ENCODE measurements at places on chromosomes 11 and 22.

DNA sequence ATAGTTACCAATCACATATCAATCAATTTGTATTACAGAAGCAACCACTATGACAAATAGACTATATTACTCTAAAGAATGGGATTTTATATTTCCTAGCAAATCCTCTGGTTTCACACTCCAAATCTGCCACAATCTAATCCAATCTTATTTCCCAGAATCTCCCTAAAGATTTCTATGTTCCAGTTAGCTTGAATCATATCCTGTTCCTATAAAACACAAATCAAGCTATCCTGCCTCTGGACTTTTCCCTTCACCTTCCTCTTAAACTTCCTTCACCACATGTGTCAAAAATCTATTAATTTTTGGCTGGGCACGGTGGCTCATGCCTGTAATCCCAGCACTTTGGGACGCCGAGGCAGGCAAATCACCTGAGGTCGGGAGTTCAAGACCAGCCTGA, 50.0 kb downstream of the PIK3C2A start:
- DNase-seq = no peak

GRCh38 chr11:43558556-43559127, 121.9 kb upstream of the HSD17B12 start:
- DNase-seq = no peak

DNA sequence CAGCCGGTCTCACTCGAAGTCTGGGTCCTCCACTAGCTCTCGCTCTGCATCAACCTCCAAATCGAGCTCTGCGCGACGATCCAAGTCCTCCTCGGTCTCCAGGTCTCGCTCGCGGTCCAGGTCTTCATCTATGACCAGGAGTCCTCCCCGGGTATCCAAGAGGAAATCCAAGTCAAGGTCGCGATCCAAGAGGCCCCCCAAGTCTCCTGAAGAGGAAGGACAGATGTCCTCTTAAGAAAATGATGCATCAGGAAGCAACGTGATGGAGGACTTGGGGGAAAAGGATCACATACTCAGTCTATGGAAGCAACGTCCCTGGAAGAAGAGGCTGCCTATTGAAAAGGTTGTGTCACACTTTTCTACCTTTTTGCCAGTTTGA, 1.1 kb downstream of the SRSF8 start:
- peak; percentile 20 for DNase-seq

DNA sequence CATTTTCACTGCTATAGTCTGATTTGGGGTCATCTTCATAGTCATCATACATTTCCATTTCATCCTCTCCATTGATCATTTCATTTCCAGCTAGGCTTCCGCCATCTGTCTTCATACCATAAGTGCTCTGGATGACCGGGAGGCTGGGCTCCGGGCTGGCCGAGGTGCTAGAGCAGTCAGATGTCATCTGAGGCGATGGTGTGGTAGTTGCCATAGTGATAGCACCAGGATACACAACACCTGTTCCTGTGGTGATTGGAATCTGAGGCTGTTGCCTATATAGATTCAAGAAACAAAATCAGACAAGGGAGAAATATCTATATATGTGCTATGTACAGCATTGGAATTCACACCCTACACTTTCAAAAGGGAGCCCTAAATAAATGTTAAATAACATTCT, 383.5 kb downstream of the SOX6 start:
- no peak for DNase-seq

DNA sequence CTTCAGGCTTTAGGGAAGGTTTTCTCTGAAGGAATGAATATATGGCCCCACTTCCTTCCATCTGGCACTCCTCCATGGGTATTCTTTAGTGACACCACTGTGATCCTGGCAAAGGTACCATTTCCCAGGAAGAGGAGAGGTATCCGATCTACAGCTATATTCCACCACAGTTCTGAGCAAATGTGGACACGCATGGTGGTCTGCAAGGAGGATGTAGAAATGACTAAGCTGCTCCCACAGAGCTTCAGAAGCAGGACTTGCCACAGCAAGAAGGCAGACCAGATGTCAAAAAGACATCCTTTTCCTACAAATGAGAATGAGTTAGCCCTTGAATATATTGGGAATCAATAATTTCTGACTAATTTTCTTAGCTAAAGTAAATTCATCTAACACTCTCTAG, 45.5 kb downstream of the ARFGAP2 start:
- no peak for DNase-seq

DNA sequence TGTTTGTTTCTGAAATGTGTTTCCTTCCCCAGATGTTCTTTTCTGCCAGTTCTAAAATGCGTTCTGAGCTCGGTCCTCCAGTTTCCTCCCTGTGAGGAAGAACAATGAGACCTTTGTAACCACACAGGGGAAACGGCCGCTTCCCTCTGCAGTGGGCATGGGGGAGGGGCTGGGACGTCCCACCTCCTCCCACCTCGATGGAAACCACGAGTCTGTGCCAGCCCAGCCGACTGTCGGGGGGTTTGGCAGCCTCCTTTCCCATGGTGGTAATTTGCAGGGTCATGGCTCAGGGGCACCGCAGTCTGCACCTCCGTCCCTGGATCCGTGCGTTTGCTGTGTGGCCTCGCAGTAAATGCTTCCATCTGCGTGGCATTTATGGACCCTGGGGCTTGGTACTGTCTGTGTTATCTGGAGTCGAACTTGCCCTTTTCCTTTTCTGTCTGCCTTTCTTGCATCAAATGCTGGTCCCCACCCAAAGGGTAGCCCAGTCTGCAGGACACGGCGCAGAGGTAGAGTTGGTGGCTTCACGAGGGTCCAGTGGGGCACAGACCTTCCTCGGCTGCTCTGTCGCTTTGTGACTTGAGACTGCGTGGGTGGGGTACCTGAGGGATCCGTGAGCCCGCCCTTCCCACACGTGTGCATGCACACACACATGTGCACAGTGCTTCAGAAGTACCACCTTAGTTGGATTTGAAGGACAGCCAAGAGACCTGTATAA, 16.1 kb downstream of the LRP5 start:
- no peak for DNase-seq

DNA sequence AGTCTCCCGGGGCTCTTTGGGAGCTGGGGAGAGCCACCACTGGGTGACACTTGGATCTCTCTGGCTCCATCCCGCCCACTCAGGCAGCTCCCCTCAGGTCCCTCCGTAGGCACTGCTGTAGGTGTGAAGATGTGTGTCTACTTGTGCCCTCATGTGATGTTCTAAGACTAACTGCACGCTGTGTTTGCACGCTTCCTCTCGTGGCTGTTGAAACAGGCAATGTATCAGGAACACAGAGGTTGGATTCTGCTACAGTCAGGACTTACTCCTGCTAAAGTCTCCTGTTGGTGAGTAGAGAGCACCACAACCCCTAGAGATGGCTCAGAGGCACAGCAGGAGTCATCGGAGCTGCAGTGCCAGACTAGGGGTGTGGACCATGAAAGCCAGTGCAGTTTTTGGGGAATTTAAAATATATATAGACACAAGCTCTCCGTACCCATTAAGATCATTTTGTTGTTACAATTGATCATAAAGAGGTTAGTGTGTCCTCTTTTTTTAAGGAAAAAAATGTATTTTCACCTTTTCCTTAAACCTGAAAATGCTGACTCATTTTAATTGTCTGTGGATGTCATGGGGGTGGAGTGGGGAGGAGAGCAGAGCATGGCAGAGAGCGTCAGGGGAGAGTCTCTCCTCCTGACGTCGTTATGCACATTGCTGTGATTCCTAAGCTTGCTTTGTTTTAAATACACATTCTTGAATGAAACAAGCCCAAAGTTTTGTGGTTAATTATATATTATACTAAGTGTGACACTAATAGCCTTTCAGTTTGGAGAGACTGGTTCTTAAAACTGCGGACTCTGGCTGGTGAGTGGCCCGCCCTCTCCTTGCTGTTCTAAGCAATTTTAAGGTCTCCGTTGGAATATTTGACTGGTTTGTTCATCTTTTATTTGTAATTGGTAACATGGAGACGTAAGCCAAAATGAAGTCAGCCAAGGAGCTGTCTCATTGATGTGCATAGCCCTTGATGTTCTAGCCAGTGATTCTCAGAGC, 16.2 kb upstream of the CTTN start:
- no peak for DNase-seq

- no peak for DNase-seq
These were observed 259.5 kb downstream of the CADM1 start for GRCh38 chr11:115244758-115245157.

DNA sequence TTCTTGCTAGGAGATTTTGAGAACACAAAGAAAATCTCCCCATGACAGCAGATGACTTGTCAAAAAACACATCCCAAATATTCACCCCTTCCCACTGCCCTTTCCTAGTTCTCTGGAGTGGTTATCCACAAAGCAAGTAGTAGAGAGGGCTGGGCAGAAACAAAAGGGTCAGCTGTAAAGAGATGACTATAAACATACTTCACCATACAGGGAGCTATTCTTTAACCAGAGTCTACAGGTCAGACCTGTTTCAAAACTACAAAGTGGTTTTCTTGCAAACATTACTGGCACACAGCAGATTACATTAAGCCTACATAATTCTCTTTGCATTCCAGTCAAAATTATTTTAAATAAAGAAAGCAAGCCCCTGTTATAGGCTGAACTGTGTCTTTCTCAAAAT, 47.7 kb upstream of the NFRKB start:
- no peak for DNase-seq

DNA sequence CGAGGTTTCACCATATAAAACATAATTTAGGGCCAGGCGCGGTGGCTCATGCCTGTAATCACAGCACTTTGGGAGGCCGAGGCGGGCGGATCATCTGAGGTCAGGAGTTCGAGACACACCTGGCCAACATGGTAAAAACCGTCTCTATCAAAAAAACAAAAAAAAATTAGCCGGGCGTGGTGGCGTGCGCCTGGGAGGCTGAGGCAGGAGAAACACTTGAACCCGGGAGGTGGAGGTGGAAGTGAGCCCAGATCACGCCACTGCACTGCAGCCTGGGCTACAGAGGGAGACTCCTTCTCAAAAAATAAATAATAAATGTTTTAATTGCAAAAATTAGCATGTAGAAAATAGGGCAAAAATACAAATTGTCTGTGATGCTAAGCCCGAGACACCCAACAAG, 993 bp upstream of the SFI1 start:
- DNase-seq = no peak

GRCh38 chr11:115623021-115623451, 118.8 kb upstream of the CADM1 start:
- DNase-seq = peak; percentile 52

GRCh38 chr11:79522626-79523025, 81.8 kb upstream of the TENM4 start:
- DNase-seq = no peak

DNA sequence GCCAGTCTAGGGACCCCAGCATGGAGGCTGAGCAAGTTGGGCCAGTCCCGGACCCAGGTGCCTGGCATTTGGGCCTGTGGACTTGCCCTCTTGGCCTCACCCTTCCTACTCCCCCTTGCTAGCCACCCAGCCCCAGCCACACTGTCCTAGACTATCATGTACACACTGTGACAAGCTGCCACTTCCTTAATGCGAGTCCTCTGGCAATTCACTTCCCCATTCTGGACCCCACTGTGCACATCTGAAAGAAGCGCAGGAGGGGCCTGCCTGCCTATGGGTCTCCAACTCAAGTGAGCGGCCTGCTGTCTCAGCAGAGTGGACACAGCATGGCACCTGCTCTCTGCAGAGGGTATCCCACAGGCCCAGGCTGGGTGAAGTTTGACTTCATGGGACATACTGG, 68.5 kb upstream of the LMO1 start:
- no peak for DNase-seq

- DNase-seq = no peak
These were observed 1.6 kb downstream of the PRDM11 start for GRCh38 chr11:45147891-45148675.

DNA sequence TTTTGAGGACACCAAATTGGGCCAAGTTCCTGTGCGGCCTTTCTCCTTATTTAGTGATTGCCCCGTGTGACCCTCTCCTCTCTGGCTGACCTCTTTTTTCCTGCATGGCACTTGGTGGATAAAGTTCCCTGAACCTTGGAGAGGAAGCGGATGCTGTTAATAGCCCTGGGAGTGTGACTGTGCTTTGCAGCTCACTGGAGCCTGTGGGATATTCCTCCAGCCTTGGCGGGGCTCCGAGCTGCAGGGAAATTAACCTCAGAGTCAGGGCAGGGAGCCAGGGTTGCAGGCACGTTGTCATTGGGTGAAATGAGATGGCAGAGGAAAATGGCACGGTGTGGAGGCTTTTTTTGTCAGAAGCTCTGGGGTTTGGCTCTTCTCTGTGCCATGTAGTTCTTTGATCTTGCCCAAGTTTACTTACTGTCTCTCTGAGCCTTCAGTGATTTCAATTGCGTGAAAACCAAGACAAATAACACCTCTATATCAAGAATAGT, 965 bp downstream of the OR9Q1 start:
- peak; percentile 20 for DNase-seq

DNA sequence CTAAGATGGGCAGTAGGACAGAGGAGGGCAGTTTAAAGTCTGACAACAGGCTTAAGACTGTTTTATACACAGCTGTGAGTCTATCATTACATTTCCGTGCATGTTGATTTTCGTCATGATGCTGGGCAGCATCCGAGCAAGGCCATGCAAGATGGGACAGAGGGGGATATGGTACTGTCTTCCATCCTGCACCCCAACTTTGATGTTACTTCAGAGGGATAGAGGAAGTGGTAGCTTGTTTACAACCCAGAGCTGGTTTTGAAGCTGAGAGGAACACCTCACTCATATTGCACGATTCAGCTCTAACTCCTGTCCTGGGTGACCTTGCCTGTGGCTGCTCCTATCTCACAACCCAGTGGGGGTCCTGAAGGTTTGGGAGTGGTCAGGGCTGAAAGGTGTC, 3.0 kb upstream of the SORL1 start:
- DNase-seq = no peak

GRCh38 chr11:125465255-125465654, 30.8 kb downstream of the FEZ1 start:
- no peak for DNase-seq

GRCh38 chr11:16216831-16217230, 139.5 kb downstream of the SOX6 start:
- DNase-seq = no peak

DNA sequence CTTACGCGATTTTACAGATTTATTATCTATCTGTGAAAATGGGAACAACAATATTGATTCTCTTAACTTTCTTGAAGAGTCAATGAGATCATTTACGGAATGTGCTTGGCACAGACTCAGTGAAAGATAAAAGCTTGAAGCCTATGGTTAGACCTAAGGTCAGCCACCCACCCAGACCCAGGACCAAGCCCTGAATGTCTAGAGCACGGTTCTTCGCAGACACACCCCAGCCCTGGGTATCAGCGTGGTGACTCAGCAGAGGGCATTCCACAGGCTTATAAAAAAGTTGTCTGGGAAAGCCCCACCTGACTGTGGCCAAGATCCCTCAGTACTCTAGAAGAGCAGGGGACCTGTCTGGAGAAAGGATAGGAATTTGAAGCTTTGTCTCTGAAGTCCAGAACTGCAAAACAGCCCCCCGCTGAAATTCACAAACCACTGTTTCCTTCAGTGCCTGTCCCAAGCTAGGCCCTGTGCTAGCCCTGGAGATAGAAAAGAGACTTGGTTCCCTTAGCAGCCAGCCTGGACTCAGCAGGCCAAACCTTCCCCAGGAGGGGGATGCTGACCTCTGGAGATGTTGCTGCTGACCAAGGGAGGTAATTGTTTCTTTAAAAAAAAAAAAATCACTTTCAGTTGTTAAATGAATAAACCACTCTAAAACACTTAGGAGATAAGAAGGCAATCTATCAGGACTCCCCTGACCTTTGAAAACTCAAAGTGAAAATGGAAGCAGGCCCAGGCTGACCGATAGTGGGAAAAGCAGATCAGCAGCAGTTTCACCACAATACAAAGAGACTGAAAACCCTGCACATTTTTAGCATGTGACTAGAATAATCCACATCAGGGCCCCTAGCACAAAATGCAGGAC, 114.0 kb downstream of the ABTB2 start:
- DNase-seq = no peak
